ENCODE measurements at places on chromosomes 5 and 9.

GRCh38 chr5:160379511-160379910 lies 9.1 kb upstream of the C1QTNF2 start:
- no peak for DNase-seq

- no peak for DNase-seq
These were observed 198.1 kb downstream of the C9orf50 start for GRCh38 chr9:129422843-129423192.

- peak; percentile 46 for DNase-seq
These were observed 451 bp downstream of the LPAR1 start for GRCh38 chr9:111037708-111038330.

DNA sequence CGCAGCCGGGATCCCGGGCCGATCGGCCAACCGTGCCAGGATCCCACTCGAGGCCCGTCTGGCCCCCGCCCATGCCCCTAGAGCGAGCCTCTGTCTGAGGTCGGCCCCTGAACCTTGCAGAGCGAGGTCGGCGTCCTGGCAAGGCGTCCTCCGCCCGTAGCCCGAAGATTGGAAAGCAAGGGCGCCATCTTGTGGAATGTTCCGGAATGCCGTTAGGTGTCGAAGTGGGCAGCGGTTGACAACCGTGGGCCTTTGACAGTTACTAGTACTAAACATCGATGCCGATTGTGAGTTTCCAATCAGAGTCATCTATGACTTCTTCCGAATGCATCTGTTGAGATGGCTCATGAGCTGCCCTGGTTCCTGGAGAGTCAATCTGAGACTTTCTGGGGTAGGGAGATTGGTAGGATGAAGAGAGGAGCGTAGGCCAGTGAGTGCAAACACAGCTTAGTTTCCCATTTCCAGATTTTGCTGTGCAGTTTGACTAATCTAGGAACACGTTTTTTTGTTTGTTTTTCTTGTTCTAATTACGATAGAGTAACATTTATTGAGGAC lies 923 bp upstream of the PLK2 start:
- peak; percentile 92 for DNase-seq

- peak; percentile 12 for DNase-seq
These were observed 33.8 kb downstream of the SLC46A2 start for GRCh38 chr9:112856843-112857242.

Data from NCI-H82 (cell line).